SJCRH30 (cell line): ENCODE measurements at places on chromosomes 2 and 18.

GRCh38 chr18:22572341-22572740, 154.6 kb upstream of the CTAGE1 start:
- DNase-seq = no peak

- no peak for DNase-seq
Measured at GRCh38 chr2:70095720-70096670, 8.7 kb downstream of the PCBP1 start.

DNA sequence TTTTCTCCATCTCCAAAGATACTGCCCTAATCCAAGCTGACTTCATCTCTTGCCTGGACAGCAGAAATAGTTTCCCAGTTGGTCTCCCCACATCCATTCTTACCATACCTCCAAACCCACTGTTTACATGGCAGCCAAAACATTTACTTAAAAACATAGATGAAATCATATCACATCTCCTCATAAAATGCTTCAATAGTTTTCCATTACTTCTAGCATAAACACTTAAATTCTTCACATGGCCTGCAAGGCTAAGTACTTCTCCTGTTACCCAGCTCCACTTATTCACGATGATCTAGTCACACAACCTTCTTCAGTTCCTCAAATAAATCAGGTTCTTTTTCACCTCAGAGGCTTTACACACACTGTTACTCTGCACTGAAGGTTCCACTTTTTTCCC, 185.8 kb upstream of the ACVR2A start:
- DNase-seq = no peak

DNA sequence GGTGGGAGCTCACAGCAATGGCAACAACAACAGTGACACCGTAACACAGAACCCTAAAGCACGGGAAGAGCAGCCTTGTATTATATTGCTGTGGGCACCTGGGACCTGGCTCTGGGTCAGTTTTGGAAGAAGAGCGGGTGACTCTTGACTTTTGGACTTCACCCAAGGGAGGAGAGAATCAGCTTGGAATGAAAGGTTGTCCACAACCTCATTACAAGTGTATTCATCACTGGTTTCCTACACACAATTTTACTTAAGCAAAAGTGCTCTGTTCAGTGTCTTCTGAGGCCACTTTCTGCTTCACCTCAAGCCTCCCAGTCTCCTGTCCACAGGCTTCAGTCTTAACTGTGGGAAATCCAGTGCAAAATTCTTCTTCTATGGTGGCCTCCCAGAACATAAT, 263.8 kb downstream of the KCNE4 start:
- no peak for DNase-seq

- DNase-seq = no peak
Measured at GRCh38 chr18:23143016-23143814, 7.9 kb downstream of the CABLES1 start.

DNA sequence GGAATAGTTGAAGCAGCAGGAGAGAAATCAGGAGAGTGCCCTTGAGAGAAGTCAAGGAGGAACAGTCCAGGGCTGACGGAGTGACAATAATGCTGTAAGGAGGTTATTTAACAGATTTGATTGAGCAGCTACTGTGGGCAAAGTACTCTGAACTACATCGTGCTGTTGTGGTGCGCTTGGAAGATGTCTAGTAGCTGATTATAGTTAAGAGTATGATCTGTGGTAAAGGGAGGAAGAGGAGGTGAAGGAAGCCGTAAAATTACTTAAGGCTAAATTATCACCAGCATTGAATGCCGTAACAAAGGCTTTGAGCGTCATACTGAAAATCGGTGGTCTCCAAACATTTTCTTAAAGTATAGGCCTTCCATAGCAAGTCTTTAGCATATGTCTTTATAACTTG, 4.5 kb downstream of the PCBP1 start:
- DNase-seq = no peak

DNA sequence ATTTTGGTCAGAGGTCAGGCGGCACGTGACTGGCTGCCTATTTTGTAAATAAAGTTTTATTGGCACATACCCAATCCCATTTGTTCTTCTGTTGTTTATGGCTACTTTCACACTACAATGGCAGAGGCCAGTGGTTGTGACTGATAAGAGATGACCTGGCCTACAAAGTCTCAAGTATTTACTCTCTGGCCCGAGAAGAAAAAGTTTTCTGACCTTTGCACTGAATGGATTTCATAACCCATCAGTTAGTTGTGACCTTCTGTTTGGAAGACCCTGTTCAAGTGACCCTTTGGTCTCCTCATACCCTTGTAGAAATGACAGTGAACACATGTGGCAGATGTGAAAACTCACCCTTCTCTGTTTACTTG, 121.4 kb upstream of the MGAT5 start:
- DNase-seq = no peak

DNA sequence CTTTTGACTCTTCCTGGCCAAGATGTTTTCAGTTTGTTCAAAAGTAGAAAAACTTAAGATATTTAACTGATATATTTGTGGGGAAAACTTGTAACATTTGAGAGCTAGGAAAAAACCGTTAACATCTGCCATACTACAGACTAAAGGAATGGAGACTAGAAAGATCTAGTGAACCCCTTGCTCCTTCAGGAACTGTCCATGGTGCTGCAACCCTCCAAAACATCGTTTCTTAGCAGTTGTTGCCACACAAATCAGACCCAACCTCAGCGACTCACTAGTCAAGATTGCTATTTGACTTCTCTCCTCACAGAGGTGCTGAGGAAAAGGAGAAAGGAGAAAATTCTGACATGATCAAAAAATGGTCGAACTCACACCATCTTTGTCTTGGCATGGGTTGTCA, 393.8 kb upstream of the LYPD1 start:
- peak; percentile 65 for DNase-seq

- DNase-seq = no peak
Measured at GRCh38 chr2:179711375-179711774, 150.0 kb downstream of the ZNF385B start.

- no peak for DNase-seq
Measured at GRCh38 chr2:15648593-15649525, 57.2 kb downstream of the DDX1 start.

DNA sequence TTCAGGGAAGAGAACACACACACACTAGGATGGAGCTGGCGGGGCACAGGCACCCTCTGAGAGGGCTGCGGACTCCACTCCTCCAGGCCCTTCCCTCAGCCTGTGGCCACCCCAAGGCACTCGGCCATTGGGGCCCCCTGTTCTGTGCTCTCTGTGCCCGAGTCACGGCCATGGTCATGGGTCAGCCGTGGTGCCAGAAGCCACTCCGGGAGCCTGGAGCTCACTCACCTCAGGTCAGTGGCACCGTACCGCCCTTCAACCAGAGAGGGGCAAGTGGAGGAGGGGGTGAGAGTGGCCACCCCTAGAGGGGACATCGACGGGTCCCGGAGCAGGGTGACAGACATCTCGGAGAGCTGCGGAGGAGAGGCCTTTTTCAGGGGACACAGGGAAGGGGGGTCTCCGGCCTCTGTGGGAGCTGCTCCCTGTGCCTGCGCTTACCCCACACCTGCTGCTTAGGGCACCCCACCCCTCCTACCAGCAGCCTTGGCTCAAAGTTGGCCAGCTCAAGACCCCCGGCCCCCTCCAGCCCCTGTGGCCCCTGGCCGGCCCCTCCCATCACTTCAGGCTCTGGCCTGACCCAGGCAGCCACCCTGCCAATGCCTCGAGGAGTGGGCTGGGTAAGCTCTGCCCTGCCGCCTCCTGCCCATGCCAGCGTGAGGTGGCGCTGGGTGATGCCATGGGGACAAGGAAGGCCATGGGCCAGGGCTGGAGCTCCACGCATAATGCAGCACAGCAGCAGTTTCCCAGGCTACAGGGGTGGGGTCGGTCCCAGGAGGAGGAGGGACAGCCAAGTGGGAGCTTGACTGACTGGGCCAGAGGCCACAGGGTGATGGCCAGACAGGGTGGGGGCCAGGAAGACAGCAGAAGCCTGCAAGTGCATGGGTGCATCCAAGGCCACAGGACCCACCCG, 29.3 kb downstream of the AQP12A start:
- no peak for DNase-seq

DNA sequence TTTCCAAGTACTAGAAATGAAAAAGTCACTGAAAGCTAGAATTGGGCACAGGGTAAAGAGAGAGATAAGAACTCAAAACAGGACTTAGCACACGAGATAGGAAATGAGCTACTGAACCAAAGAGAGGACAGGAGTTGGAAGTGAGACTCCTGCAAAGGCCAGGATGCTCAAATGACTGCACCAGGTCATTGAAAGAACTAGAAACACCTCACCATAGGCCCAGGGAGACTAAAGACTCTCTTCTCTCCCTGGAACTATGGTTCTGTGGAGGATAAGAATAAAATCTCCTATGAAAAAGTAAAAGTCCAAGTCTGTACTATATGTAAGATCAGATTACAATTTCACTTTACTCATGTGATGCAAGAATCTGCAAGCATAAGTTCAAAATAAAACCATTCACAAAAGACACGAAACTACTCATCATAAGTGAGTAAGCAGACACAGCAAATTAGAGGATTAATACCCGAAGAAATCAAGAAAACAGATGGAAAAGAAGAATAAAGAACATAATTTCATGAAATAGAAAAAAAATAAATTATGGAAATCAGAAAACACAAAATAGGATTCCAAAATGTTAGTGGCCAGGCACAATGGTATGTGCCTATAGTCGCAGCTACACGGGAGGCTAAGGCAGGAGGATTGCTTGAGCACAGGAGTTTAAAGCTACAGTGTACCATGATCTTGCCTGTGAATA, 6.5 kb downstream of the NBAS start:
- DNase-seq = no peak

- no peak for DNase-seq
Measured at GRCh38 chr18:8001711-8002301, 434.7 kb downstream of the PTPRM start.

GRCh38 chr18:48923746-48924629, 26.8 kb downstream of the SMAD7 start:
- DNase-seq = no peak

DNA sequence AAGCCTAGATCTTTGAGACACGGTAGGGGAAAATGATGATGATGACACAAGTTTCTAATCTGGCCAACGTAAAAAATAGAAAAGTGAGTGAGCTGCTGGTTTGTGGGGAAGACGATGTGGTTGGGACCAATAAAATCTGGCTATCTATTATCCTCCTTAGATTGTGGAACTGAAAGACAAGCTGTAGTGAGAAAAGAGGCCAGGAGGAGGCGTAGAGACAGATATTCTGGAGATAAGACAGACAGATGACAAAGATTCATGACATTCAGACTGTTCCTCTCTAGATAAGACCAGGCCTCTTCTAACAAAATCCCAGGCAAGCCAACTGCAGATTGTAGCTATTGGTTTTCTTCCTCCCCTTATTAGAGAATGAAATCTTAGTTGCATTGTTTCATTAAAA, 376.3 kb upstream of the UBE2E3 start:
- no peak for DNase-seq

DNA sequence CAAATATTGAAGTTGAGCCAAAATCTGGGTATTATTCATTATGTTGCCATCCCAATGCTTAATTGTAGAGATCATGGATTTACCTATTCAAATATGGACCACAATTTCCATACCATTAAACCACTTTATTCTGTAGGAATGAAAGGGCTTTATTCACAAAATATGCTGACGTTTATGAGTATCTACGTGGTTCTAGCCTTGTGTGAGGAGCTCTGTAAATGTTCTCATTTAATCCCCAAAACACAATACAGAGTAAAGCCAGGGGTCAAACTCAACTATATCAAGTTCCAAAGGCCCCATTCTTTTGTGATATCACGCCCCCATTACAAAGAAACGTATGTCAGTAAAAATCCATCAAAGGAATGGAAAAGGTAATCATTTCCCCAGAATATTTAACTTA, 61.9 kb downstream of the ANTXR1 start:
- DNase-seq = no peak

- peak; percentile 90 for DNase-seq
Measured at GRCh38 chr2:70553584-70554337, at the start of gene TGFA. TSS of gene TGFA (minus strand) at chr2:70553826. CDS start at chr2:70553767, 59 bp downstream.

- no peak for DNase-seq
Measured at GRCh38 chr2:166775176-166775575, 113.1 kb upstream of the XIRP2 start.

DNA sequence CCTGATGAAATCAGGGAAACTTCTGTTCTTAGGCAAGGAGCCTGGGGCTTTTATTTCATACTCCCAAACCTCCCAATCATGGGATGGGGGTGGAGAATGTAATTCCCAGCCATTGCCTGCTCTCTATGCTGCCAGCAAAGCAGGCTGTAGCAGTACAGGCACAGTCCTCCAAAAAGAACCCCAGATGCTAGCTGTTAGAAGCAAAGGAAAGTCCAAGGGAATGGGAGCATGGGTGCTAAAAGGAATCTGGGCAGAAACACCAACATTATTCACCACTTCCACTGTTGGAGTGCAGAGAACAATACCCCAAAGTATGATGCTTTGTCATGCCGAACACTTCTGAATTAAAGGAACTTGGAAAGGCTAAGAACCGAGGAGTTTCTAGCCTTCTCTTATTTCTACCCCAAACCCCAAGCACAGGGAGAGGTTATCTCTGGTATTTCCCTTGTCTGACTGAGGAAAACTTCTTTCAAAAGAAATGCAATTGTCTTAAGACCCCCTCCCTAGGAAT, 24.7 kb downstream of the MDH1 start:
- DNase-seq = no peak

DNA sequence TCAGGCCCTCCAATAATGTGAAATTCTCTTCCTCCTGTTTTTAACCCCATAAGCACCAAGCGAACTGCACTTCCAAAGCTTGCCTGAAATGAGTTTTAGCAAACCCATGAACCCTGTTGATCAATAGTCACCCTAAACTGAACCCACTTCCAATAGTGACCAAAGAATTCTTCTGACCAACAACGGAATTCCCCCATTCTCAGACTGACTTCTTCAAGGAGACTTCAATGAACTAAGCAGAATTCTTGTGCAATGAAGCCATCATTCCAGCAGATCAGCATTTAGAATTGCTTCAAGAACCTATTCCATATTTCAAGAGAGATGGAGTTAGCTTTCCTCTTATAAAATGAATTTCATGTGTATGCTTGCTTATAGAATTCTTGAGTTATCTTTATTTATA, 176.9 kb upstream of the FN1 start:
- DNase-seq = no peak

GRCh38 chr2:119248311-119248710, 24.7 kb downstream of the STEAP3 start:
- no peak for DNase-seq

GRCh38 chr2:169141713-169142352, 72.5 kb downstream of the DHRS9 start:
- peak; percentile 75 for DNase-seq

DNA sequence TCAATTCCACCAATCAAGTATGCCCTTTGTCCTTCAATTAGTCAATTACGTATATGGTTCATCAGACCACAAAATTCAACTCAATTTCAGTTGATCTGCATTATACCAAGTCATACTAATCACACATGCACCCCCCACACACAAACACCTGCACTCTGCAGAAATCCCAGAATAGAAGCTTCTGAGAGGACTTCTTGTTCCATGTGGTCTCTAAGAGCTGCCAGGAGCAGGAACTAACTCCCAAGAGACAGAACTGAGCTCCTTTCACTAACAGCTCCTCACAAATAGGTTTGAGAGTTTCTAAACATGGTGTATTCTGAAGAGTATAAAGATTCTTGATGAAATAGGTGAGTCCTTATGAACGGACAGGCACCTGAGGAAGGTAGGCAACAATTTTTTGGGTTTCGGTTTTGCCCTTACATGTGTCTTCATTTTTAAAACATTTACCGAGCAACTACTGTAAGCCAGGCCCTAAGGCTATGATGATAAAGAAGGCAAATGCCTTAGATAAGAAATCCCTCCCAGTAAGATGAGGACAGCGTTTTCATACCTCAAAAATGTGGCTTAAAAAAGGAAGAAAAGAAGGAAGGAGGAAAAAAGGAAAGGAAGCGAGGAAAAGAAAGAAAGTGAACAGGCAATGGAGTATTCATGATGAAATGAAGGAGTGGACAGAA, 183.1 kb downstream of the PID1 start:
- no peak for DNase-seq

GRCh38 chr2:73891276-73891901, 1.4 kb upstream of the ACTG2 start:
- no peak for DNase-seq
